GM23338 (cell line): ENCODE measurements at places on chromosomes 4 and X.

- DNase-seq: no peak
These were observed 154.9 kb upstream of the BMP3 start for GRCh38 chr4:80875642-80876041.

DNA sequence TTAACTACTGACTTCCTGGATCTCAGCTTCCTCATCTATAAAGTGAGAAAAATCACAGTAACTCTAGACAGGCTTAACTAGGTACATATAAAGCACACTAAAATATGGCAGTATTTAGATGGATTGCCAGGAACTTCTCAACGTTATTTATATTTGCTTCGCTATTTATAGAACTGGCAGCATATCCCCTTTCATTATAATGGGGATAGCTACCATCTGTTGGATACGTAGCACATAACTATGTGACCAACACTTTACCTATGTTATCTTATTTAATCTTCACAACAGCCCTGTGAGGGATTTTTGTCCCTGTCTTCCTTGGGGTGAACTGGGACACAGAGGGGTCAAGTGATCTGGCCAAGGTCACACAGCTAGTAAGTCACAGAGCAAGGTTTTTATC, 64.6 kb downstream of the ENPEP start:
- DNase-seq: no peak

DNA sequence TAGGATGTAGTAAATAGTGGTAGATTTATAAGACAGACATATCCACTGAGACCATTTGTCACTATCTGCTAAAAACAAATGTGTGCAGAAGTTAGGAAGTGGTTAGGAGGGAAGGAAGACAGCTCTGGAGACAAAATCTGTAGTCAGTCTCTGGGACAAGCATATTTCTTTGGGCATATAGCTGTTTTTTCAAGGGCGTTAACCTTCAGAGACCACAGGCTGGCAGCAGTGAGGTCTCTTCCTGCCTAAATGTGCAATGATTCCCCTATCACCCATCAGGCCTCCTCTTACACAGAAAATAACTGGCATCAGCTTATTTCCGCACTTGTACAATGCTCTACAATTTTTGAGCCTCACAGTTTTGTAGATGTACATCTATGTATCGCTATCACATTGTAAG, 6.5 kb downstream of the TMEM150C start:
- peak; percentile 51 for DNase-seq

- no peak for DNase-seq
These were observed 338.6 kb downstream of the SPIN4 start for GRCh38 chrX:63012574-63012973.

DNA sequence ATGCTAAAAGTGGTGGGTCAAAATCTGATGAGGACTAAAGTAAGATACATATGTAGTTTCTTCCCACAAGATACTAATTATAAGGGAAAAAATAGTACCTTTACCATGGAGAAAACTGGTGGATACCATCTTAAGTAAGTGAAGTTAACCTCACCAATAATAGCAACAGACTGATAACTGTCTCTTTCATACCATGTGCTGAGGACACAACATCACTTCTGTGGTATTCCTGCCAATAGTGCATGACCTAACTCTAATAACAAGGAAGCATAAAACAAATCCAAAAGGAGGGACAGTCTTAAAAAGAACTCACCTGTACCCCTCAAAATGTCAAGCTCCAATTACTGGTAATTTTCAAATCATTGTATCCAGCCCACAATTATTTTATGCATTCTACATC, 8.8 kb downstream of the UFSP2 start:
- no peak for DNase-seq

GRCh38 chr4:103204111-103204510, 6.0 kb upstream of the CENPE start:
- DNase-seq: peak; percentile 18

DNA sequence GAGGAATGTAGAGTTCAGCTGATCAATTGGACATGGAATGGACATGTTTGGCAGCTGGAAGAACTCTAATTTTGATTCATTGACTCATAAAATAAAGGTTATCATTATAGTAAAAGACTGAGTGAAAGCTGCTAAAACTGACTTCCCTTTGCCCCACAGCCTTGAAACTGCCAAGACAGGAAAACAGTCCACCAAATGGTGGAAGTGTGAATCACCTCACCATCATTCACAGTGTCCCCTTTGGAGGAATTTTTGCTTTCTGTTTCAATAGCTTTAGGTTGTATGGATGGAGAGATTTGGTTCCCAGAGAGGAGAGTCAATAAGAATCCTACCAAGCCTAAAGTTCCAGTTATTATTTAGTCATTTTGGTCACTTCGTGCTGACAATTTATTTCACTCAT, 20.8 kb upstream of the FREM3 start:
- DNase-seq: no peak

GRCh38 chrX:15465896-15466651, 27.1 kb downstream of the PIR start:
- DNase-seq: peak; percentile 52

DNA sequence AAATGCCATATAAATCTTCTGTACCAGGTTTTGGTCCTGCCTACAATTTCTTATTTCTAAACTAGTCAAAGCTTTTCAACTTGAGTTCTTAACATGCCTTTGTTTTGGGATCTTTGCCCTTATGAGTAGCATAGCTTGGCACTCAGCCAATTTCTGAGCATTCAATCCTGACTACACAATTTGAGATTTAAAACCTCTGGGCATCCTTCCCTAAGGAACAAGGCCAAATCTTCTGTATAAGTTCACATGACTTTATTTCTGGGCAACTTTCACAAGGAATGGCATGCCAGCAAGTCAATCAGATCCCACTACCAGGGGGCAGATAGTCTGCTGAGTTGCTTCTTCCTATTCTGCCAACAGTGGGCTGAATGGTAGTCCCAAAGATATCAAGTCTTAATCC, 254.2 kb downstream of the ADAMTS3 start:
- DNase-seq: no peak

DNA sequence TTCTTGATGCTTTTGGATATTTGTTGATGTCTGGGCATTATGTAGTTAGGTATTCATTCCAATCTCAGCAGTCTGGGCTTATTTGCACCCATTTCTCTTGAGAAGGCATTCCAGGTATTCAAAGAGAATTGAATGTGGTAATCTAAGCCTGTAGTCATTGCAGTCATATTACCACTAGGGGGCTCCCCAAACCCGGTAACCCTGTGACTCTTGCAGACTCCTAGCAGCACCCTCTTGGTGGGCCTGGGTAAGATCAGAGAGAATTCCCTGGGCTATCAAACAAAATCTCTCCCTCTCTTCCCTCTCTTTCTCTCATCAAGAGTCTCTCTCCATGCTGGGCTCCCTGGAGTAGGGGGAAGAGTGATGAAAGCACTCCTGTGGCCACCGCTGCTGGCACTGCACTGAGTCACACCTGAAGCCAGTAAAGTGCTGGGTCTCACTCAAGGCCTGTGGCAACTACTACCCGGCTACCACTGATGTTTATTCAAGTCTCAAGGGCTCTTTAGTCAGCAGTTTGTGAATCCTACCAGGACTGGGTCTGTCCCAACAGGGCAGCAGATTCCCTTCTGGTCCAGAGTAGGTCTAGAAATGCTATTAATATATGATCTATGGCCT, 187.7 kb upstream of the NUDT10 start:
- peak; percentile 80 for DNase-seq

- DNase-seq: peak; percentile 24
These were observed 191.1 kb downstream of the KCTD8 start for GRCh38 chr4:44257461-44257860.

GRCh38 chr4:121165206-121165605, 1.1 kb upstream of the TNIP3 start:
- DNase-seq: no peak

DNA sequence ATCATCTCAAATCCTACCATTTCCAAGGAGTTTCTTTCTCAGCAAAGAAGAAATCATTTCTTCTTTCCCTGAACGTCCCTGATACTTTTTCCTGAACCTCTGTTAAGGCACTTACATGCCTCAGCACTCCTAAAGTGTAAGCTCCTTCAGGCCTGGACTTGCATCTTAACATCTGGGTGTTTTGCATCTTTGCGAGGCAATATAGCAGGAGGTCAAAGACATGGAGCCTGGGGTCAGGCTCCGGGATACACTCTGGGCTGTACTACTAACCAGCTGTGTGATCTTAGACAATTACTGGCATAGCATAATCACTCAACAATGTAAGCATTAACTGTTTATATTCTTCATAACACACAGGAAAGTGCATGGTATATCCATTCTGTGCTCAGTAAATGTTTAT, 275.5 kb upstream of the BOD1L1 start:
- no peak for DNase-seq

DNA sequence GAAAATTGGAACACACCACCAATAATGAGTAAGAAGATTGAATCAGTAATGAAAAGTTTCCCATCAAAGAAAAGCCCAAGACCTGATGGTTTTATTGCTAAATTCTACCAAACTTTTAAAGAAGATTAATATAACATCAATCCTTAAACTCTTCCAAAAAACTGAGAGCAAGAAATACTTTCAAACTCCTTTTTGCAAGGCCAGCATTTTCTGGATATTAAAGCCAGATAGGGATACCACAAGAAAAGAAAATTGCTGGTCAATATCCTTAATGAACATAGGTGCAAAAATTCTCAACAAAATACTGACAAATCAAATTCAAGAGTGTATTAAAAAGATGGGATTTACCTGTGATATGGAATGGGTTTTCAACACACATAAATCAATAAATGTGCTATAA, 484.6 kb downstream of the ANKRD50 start:
- DNase-seq: no peak
